NCI-H1092 treated with DMSO at 0.1 percent for 48 hours (cell line): ENCODE measurements at places on chromosomes 4 and X.

DNA sequence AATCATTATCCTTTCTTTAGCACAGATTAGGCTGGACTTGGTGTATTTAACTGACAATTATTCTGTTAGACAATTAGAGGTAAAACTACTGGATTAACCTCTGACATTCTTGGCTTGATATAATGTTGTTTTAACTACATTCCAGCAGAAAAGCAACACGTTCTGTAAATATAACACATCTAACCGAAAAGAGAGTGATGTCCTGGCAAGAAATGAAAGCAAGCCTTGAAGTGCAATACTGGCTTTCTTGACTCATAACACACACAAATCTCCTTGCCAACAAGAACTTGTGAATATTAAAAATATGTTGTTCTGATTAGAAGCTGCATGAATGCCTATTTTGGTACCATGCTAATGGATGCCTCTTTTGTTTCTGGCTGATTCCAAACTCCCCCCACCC is 76.4 kb downstream of the EFHC2 start:
- DNase-seq, result no peak

- DNase-seq, result no peak
Measured at GRCh38 chrX:69140837-69141236, 24.4 kb downstream of the PJA1 start.

- no peak for DNase-seq
Measured at GRCh38 chrX:15988661-15989603, 134.3 kb upstream of the AP1S2 start.

DNA sequence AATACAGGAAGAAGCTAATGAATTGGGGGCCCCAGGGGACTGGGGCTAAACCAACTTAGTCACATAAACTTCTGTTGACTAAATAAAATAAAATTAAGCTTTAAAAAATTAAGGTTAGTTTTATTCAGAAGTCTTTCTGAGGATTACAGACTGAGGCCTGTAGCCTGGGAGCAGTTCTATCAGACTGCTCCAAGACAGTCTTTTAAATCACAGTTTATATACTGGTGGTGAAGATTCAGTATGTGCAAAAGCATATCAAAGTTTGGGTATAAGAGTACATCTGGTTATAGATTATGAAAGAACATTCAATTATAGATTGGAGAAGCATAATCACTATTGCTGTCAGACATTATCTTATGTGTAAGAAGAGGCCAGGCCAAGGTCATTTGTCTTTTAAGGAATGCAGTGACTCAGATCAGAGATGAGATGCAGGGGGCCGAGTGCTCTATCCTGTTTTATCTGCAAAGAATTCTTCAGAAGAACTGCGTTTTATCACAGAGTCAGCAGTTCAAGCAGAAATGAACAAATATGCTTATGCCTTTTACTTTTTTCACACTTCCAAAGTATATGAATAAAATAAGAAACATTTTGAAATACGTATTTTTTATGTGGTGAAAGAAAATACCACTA is 109.4 kb downstream of the PDHA2 start:
- DNase-seq, result no peak

DNA sequence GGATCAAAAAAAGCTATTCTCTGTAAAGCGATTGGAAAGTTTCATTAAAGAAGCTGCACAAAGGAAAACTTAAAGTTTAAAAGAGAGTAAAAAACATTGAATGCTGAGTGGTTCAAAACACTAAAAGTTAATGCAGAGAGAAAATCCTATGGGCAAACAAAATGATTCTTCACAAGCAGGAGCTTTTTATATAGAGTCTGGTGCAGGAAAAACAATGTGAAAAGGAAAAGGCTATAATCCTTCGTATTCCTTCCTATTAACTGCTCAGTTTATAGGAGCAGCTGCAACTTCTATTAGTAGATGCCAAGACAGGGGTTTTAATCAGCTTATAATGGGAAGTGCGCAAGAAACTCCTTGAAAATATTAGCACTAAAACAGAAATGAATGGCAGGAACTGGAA is 100.7 kb downstream of the PDGFC start:
- DNase-seq, result no peak

DNA sequence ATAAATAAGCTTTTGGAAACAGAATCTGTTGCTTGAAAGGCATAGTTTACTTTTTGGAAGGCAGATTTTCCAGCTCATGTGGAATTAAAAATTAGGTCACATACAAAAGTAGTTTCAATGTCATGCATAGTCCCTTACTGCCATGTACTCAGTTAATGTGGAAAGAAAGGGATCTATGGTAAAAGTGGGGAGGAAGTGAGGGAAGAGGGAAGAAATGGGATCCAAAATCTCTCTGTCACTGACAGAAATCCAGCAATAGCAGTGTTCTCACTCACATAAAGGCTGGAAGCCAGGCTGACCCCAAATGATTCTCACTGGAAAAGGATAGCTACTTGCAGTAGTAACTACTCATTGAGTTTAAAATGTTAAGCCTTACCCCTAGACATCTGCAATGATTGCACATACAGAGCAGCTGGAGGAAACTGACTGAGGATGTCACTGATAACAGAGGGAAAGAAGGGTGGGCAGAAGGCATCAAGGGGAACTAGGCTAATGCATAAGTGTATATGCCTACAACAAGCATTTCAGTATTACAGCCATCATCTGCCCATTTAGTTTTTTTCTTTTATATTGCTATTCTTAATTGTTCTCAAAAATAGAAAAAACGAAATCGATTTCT is 445.6 kb downstream of the FAT4 start:
- no peak for DNase-seq

GRCh38 chr4:48538358-48538757 is 48.3 kb downstream of the ZAR1 start:
- DNase-seq, result no peak

GRCh38 chr4:159791334-159791733 is 688.5 kb downstream of the RAPGEF2 start:
- no peak for DNase-seq
